ENCODE measurements at places on chromosomes 4 and X.

GRCh38 chrX:19543951-19544381 lies 28.7 kb upstream of the MAP3K15 start:
- DNase-seq, result no peak

DNA sequence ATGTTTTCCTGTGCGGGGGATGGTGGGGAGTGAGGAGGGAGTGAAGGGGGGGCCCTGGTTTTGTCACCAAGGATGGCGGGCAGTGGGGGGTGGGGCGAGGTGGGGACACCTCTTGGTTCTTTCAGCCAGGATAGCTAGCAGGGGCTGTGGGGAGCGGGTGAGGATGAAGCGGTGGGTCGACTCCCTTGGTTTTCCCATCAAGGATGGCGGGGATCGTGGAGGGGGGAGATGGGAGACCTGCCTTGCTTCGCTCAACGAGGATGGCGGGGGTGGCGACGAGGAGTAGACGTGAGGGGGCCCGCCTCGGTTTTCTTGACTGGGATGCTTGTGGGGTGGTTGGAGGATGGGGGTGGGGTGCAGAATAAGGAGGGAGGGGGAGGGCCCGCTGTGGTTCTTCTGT lies 643 bp downstream of the FHL1 start:
- no peak for DNase-seq

DNA sequence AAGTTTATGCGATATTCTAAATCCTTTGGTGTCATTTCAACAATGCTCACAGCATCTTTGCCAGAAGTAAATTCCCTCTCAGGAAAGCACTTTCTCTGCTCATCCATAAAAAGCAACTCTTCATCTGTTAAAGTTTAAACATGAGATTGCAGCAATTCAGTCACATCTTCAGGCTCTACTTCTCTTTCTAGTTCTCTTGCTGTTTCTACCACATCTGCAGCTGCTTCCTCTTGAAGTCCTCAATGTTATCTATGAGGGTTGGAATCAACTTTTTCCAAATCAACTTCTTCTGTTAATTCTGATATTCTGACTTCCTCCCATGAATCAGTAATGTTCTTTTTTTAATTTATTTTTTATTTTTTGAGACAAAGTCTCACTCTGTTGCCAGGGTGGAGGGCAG lies 100.9 kb downstream of the LCORL start:
- DNase-seq, result no peak

DNA sequence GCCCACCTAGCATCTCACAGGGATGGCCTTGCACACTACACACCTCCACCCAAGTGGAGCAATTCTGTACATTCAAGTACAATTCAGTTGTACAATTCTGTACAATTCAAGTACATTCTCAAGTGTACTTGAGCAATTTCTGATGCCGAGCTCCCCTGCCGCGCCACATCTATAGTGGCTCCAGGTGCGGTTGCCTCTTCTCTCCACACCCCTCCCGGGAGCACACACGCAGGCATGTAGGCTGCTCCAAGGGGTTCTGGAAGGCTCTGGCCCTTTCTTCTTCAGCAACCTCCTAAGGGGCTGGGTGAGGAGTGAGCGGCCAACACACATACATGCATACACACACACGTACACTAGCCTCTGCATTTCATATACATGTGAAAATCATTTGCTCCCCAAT lies 18.9 kb upstream of the DUSP9 start:
- no peak for DNase-seq

- DNase-seq, result no peak
These were observed 427 bp downstream of the NKX1-1 start for GRCh38 chr4:1405636-1406393.

DNA sequence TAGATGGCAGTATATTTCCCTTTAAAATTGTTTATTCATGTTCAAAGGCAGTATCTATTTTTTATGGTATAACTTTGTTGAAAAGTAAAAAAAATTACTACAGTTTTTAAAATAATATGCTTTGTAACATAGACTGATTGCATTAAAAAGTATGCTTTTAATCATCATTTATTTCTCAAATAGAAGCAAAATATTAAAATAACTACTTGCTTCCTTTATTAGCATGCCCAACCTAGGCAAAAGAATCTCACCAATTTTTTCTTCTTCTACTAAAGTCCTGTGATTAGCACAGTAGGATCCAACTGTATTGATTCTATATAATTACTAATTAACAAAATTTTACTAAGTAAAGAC lies 69.6 kb upstream of the NFKB1 start:
- no peak for DNase-seq

DNA sequence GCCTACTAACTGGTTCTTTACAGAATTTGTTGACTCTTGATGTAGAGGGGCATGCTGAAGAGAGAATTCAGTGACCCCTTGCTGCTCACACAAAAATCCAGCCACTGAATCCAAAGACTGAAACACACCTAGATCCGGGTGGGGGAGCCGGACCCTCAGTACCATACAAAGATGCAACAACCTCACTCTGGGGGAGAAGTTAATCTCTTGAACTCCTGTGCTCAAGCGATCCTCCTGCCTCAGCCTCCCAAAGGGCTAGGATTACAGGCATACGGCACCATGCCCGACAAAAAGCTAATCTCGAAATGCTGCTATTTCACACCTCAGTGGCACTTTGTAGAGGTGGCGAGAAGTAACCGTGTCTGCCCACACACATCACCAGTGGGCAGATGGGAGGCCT lies 88.8 kb upstream of the HELT start:
- no peak for DNase-seq

GRCh38 chrX:106698693-106699092 lies 27.8 kb upstream of the RNF128 start:
- DNase-seq, result no peak

DNA sequence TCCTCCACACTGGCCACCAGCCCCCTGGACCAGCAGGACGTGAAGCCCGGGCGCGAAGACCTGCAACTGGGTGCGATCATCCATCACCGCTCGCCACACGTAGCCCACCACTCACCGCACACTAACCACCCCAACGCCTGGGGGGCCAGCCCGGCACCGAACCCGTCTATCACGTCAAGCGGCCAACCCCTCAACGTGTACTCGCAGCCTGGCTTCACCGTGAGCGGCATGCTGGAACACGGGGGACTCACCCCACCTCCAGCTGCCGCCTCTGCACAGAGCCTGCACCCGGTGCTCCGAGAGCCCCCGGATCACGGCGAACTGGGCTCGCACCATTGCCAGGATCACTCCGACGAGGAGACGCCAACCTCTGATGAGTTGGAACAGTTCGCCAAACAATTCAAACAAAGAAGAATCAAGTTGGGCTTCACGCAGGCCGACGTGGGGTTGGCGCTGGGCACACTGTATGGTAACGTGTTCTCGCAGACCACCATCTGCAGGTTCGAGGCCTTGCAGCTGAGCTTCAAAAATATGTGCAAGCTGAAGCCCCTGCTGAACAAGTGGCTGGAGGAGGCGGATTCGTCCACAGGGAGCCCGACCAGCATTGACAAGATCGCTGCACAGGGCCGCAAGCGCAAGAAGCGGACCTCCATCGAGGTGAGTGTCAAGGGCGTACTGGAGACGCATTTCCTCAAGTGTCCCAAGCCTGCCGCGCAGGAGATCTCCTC lies 600 bp downstream of the POU3F4 start:
- DNase-seq, result no peak

DNA sequence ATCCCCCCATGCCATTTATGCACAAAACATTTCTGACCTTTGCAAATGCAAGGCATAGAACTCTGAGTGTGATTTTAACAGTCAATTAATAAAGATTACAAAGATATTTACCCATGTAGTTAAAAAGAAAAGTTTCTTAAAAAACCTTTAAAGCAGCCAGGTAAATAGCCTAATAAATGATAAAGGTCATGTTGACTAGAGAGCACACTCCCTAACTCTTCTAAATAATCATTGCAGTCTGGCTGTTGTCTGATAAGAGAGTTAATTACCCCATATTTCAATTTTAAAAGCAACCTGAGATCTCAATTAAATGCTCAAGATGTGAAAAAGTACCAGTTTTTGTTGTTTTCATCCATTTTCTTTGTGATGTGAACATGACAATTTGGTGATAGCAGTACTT lies 291.5 kb upstream of the SMIM31 start:
- DNase-seq, result no peak

DNA sequence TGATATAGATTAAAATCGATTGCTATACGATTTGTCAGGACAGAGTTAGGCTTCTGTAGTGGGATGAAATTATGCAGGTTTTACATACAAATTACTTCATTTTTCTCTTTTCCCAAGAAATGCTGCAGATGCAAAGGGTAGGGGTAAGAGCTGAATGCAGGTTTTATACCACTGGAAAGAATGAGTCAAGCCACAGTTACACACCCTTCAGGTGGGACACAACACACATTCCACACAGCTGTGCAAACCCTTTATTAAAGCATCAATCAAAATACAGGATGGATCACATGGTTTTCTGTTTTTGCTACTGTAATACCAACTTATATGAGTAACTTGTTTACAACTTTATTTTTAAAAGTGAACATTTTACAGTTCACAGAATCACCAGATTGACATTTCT lies 39.8 kb downstream of the MFAP3L start:
- DNase-seq, result no peak

DNA sequence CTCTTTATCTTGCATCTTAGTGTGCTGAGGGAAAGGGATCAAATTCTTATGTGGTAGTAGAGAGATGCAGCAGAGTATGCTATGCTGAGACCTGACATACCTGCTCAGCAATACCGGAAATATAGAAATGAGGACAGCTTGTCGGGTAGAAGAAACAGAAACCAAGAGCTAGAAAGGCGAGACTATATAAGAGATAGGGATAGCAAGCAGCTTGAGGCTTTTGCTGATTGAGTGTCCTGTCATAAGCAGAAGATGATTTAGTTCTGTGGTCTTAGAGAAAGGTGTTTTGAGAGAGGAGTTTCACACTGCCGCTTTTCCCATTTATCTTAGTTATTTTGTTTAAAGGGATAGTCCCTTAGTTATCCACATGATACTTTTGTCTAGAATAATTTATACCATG lies 31.7 kb downstream of the USP9X start:
- DNase-seq, result no peak

- peak; percentile 30 for DNase-seq
These were observed 63.4 kb downstream of the NUDT10 start for GRCh38 chrX:51395810-51396728.

DNA sequence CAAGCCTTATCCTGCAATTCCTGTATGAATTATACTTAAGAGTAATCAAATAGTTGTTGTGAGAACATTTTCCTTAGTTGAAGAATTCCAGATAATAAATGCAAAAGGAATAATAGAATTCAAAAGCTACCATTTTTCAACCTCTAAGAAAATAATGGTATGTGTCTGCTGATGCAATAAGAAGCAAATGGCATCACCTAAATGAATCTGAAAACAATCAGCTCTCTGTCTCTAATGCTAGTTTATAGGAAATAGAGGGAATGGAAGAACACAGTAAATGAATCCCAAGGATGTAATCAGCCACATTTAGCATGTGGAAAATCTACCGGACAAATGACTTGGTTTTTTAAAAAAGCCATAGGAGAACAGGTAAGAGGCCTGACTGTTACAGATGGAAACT lies 115.1 kb downstream of the DCHS2 start:
- DNase-seq, result no peak

- DNase-seq, result no peak
These were observed 1310.2 kb downstream of the PCDH7 start for GRCh38 chr4:32030406-32030805.

DNA sequence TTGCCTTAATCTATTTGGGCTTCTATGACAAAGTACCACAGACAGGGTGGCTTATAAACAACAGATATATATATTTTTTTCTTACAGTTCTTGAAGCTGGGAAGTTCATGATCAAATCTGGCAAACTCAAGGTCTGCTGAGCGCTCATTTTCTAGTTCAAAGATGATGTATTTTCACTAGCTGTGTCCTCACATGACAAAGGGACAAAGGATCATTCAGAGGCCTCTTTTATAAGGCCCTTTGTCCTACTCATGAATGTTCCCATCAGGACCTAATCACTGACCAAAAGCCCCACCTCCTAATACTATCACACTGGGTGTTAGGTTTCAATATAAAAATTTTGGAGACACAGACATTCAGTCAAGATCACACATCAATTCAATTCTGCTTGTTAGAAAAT lies 2025.2 kb downstream of the PCDH7 start:
- DNase-seq, result no peak

GRCh38 chrX:86370927-86371326 lies 222.7 kb downstream of the DACH2 start:
- no peak for DNase-seq

- no peak for DNase-seq
These were observed 52.1 kb downstream of the NDST3 start for GRCh38 chr4:118086344-118086743.

DNA sequence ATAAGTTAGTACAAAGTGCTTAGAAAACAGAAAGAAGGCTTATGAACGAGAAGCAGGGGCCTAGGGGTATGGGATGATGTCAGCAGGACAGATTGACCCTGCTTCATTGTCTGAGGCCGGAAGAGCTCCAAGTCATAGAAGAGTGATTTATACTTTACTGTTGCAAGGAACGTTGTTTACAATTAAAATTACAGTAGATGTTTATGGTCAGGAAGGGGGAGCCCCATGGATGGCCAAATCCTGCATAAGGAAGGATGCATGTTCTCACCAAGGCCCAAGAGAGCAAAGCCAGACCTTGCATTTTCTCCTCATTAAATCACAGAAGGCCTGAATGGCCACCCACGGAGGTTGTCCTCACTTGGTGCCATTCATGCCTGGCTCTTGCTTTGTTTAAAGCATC lies 115.3 kb downstream of the LDB2 start:
- no peak for DNase-seq

DNA sequence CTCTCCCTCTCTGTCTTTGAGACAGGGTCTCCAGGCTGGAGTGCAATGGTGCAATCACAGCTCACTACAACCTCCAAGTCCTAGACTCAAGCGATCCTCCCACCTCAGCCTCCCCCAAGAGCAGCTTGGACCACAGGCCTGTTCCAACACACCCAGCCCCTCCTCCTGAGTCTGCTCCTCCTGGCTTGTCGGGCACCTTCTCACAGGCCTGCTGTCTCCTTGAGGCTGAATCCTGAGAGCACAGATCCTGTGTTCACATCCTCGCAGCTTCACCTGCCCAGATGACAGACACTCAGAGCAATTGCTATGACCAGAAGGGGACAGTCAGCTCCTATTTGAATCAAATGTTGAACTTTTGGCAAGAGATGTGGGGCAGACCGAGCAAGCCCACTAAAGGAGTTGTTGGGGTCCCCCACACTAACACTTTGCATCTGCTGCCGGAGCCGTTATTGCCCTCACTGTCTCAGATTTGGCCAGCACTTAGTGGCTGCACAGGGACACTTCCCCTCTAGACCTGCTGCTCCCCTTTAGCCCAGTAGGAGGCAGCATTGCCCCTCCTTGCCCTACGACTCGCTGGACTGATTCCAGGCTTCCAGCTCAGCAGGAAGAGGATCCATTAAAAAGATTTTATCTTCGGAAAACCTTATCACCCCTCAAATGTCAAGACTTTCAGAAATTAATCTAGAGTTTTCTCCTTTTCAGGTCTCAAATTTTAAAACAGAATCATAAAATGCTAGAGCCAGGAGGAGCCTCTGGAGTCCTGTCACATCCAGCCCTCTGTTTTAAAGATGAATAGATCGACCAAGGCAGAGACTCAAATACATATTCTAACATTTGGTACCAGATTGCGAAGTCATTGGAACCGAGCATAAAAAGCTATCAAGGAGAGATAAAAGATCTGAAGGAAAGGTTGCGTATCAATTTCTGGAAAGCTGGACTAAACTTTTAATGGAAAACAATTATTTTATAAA lies 113.7 kb downstream of the USP46 start:
- peak; percentile 30 for DNase-seq
